Muscle of arm (tissue), 14 donors: ENCODE measurements at places on chromosomes 4 and X.

DNA sequence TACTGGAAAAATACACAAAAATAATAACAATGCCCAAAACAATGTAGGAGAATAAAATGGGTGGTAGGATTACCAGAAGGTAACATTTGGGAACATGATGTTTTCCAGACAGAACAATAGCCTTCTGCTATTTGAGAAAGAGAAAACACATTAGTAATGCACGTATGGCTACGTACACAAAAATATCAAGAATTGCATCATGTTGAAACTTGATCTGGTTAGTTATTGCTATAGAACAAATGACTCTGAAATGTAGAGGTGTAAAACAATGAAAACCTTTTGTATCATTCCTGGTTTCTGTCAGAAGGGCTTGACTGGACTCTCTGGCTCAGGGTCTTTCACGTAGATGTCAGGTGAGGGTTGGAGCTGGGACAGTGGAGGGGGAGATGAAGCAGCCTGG lies 1040.0 kb downstream of the FAT4 start:
- no peak for DNase-seq

- DNase-seq, result no peak
Measured at GRCh38 chr4:52143815-52144214, 92.7 kb downstream of the SPATA18 start.

GRCh38 chrX:74835566-74835965 lies 89.7 kb downstream of the NEXMIF start:
- no peak for DNase-seq

- DNase-seq, result no peak
Measured at GRCh38 chr4:187127456-187127855, 403.8 kb upstream of the FAT1 start.

- DNase-seq, result no peak
Measured at GRCh38 chr4:13312264-13312663, 171.9 kb downstream of the RAB28 start.
